ENCODE measurements at places on chromosomes 3 and 15.

DNA sequence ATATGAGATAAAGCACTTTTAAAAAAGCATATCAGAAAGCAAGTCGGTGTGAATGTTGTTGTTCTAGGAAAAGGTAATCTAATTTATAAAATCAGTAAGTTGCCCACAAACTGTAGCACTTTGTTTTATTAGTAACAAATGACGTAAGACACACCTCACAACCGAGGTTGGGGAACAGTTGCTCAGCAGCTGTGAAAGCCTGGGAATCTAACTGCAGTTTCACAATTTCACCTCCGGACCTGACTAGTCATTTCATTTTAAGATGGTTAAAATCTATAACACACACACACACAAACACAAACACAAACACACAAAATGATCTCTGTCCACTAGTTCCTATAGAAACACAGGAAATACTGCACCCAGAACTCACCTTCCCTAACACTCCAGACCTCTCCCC lies 406.7 kb upstream of the NR2F2 start:
- DNase-seq = no peak

- no peak for DNase-seq
These were observed 20.8 kb downstream of the CIAO2A start for GRCh38 chr15:64072812-64073211.

DNA sequence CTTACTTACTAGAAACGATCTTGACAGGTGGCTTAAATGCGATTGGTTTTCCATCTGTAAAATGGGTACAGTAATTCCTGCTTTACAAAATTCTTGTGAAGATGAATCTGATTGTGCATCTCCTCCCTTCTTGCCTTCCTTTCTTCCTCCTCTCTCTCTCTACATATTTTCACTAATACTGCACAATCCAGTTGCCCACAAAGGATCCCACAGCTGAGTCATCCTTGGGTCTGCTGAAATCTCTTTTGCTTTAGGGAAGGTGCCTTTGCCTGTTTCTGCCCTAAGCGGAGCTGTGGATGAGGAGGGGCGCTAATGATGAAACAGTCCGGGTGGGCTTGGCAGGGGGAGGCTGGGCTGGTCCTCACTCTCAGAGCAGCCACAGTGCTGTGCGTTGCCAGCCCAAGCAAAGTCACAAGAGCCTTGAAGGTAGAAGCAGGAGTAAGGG lies 46.1 kb downstream of the AMOTL2 start:
- no peak for DNase-seq

DNA sequence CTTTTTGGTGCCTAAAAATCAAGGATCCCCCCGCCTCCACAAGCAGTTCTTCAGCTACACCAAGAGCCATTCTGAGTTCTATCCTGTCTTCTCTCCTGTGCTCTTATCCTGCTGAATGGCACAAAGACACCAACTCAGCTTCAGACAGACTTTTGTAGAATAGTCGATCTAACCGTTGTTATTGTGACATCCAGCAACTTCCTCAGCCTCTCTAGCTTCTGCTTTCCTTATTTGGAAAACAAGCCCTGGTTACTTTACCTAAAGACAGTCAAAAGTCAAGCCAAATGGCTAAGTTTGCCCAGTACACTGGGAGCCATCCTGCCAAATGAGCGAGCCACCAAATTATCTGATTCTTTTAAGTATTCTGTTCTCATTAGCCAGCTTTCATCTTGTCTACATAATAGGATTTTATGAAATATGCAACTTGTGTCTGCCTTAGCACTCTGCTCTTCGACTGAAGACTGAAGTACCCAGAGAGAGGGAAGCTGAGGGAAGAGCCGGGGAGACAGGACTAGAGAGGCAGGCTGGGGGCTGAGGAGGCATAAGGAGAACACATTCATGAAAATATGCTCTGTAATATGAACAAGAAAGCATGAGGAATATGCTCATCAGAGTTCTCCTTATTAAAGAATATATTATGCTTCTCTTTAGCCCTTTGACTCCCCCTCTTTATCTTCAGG lies 35.1 kb downstream of the LYZL4 start:
- no peak for DNase-seq
